NCI-H69 (cell line): ENCODE measurements at places on chromosomes 16 and 17.

DNA sequence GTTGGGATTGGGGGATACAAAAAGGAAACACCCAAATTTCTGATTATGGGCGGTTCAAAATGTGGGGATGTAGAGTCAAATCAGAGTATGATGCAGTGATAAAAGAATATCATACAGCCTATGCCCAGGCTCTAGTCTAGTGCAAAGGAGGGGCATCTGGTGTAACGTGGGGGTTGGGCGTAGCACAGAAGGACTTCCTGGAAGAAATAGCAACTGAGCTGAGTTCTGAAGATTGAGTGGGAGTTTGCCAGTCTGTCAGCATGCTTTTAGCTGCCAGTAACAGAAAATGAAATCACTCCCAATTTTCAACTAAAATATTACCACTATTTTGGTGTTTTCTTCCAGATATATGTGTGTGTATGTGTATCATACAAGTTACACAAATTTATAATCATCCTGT is 196.9 kb downstream of the SPECC1 start:
- DNase-seq: no peak

DNA sequence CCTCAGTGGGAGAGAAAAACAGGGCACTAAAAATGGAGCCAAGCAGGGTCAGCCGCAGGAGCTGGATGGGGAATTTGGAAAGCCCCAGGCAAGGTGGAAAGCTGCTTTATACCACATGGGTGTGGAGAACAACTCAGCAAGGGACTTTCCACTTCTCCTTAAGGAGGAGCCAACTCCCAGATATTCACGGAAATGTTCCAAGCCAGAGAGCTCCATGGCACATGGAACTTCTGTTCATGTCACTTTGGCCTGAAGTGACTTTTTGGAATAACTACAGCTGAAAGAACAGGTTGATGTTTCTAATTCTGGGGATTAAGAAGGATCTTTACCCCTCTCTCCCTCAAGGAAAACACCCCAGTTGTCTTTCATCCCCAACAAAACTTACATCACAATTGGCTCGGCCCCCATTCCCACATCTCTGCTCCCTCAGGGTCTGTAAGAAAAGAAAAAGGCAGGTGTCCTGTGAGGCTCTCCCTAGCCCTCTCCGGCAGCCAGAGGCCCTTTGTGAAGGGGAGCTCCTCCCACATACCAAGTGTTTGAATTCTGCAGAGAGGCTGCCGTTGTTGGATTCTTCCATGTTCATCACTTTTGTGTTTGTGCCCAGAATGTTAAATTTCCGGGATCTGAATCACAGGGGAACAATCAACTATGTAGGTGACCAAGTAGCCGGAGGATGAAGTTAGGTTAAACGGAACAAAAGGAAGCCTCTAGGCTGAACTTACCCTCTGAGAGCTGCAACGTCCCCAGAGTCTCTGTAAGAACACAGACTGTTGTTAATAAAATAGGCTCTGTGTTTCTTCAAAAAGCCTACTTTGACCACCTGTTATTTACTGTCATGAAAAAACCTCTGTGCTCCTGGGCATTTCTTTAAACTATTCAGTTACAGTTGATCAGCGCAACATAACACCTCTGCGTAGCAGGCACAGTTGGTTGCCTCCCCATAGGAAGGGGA is 41.0 kb downstream of the STAT5A start:
- DNase-seq: peak; percentile 64

- peak; percentile 44 for DNase-seq
Observed at GRCh38 chr17:30235386-30236296, at the start of gene SLC6A4. TSS of gene SLC6A4 (minus strand) at chr17:30235697. CDS start at chr17:30221958, 13,739 bp downstream.

- peak; percentile 39 for DNase-seq
Observed at GRCh38 chr17:6641247-6641863, 495 bp downstream of the TXNDC17 start.

DNA sequence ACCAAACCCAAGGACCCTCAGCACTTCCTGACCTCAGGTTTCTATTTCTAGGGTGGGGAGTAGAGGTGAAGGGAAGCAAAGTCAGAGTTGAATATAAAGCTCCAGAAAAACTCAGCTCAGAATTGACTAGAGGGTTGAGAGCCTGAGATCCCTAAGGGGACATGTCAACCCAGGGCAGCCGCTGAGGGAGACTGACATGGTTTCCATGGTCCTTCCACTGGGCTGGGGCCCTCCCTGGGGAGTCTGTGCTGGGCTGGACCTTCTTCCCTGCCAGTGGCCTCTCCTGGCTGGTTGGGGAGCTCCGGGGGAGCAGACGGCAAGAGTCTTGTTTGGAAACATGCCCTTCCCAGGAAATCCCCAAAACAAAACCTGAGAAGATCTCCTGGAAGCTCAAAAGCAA is 121.3 kb downstream of the METRNL start:
- DNase-seq: no peak

DNA sequence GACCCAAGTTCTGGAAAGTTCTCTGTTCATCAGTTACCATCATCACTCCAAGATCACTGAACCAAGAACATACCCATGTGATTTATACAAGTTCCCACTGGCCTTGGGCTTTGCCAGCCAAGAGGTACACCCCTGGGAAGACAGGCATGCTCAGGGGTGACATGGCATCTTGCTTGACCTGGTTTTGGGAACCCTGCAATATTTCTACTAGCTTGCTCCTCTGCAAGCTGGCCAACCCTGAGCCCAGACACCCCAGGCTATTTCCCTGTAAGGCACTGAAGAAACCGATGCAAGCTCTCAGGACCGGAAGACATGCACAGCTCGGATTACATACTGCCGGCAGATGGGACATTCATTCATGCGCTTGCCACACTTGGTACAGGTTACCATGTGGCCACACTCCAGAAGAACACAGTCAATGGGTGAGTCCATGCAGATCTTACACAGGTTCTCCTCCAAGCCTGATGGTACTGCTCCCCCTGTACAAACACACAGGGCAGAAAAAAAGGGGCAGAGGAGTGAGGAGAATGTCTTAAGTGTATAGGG is 31.4 kb downstream of the LIG3 start:
- peak; percentile 71 for DNase-seq

- peak; percentile 7 for DNase-seq
Observed at GRCh38 chr16:19001788-19002187, 18.1 kb downstream of the TMC7 start.

DNA sequence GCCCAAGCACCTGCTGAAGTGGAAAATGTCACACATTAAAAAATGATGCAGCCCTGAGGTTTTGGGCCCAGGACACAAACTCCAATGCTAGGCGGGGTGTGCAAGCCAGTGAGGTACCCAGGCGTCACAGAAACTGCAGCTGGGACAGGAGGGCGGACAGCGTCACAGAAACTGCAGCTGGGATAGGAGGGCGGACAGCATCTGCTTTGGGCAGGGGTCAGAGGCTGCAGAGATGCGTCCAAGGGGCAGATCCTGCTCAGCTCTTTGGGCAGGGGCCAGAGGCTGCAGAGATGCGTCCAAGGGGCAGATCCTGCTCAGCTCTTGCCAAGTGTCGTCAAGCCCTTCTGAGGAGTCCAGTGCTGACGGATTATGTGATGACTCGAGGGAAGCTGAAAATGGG is 43.9 kb upstream of the RCVRN start:
- no peak for DNase-seq
